ENCODE measurements at places on chromosomes 2 and 18.

- no peak for DNase-seq
Observed at GRCh38 chr2:209696836-209697711, 74.6 kb upstream of the UNC80 start.

GRCh38 chr2:27966466-27966865 lies 75.9 kb downstream of the BABAM2 start:
- DNase-seq = no peak

DNA sequence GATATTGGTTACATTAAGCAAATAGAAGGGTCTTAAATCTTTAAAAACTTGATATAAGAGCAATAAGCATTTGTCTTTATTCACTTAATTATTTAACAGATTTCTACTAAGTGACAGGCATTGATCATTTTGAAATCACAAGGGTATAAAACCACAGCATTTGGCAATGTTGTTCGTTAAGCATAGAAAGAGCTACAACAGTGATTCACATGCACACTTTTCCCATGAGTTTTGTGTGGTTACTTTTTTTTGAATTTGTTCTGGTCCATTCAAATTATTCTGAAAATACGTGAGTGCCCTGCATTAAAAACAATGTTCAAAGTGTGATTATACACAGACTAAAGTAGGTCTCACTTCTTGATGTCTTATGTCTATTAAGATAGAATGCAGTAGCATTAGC lies 52.2 kb downstream of the LYPD6B start:
- no peak for DNase-seq

DNA sequence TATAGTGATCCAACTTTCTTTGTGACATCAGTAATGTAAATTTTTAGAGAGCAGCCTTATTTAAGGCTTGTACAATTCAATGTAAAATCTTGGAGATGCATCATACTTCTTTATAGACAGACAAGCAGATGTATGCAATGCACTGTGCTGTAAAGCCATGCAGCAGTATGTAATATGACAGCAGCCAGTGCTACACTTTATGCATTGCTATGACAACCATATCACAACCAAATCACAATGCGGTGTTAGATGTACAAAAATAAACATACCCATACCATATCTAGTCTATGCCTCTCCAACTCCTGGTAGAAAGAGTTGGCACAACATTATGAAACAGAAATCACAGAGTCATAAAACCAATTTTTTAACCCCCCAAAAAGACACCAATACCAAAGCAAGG lies 110.3 kb upstream of the WDSUB1 start:
- no peak for DNase-seq
